ENCODE measurements at places on chromosomes 7 and 10. TPM values are rescaled to one million over a fixed set of nuclear protein-coding genes. Genes with fewer than 3 reads are reported as not detected.

Gene ZNF316
- total RNA-seq: 17.4 TPM

Gene ZMIZ2
- total RNA-seq: 46.1 TPM

Gene DKK1
- not detected for total RNA-seq

Gene TUBB8
- total RNA-seq: 1.4 TPM

Gene ELFN1
- total RNA-seq: 5.0 TPM

Gene ITPRIP
- 15.9 TPM for total RNA-seq

Gene C1GALT1
- 261 TPM for total RNA-seq

Gene STMP1
- total RNA-seq: 23.0 TPM

Gene COL13A1
- total RNA-seq: 7.1 TPM

Gene ZPBP
- not detected for total RNA-seq

Gene HHEX
- total RNA-seq: 0.39 TPM

Gene TRPV5
- total RNA-seq: not detected

Gene LRIT1
- 0.07 TPM for total RNA-seq

Gene C7orf33
- not detected for total RNA-seq

Gene PPP1R9A
- total RNA-seq: 31.8 TPM

Gene UTF1
- total RNA-seq: 12.2 TPM

Gene C10orf143
- total RNA-seq: 0.62 TPM

Gene ADCK2
- 14.4 TPM for total RNA-seq

Gene C10orf105
- total RNA-seq: 0.19 TPM

Data from GM23338 (cell line).